ENCODE measurements at places on chromosomes 1 and 21.
A peak's percentile ranks its signal among the peaks of the same experiment; 100 is the strongest.

DNA sequence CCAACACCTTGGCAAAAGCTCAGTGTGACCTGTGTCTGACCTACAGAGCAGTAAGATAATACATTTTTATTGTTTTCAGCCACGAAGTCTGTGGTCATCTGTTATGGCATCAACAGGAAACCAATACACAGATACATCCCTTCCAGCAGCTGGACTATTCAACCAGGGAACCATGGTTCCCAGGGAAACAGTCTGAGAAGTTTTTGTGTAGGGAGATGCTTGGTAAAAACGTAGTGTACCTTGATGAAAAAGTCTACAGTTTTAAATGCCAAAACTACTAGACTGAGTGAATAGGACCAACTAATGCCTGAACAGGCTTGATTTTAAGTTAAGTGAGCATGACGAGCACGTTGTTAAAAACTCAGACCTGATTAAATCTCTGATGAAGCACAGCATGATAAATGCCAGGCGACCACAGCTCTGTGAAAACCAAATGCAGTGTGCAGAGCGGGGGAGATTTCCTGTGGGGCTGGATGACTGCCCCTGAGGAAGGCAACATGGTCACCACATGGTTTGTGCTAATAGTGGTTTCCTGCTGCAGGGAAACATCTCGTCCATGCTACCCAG, 228.9 kb downstream of the TNR start:
- peak; percentile 86 for DNase-seq

DNA sequence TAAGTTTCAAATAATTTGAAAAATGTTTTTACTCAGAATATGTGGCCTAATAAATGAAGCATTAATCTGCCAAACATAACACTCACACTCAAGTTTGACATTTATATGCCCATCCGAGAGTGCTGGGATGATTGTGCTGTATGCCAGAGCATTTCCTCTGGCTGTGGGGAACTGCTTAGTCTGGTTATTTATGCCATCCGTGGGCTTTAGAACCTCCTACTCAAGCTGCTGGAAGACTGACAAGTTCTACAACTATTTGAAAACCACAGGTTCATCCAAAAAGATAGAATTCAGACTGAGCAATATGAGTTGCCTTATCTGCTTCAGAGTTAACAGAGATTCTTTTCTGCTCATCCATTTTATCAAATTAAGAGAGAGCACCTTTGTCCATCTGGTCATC, 25.9 kb downstream of the PCNX2 start:
- peak; percentile 14 for DNase-seq

DNA sequence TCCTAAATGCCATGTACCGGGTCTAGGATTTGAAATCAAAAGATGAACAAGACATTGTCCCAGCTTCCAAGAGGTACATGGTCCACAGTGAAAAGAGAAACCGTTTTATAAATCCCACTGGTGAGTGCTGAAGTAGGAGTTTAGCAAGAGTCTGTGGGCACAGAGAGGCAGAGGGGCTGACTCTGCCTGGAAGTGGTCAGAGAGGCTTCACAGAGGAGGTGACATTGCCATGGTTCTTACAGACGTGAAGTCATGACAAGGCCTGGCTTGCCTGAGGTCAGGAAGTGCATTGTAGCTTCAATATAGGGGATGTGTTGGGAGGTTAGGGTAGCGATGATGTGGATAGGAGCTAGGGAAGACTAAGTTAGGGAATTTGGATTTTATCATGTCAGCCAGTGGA, 28.4 kb downstream of the MAPKAPK2 start:
- DNase-seq, result peak; percentile 84

DNA sequence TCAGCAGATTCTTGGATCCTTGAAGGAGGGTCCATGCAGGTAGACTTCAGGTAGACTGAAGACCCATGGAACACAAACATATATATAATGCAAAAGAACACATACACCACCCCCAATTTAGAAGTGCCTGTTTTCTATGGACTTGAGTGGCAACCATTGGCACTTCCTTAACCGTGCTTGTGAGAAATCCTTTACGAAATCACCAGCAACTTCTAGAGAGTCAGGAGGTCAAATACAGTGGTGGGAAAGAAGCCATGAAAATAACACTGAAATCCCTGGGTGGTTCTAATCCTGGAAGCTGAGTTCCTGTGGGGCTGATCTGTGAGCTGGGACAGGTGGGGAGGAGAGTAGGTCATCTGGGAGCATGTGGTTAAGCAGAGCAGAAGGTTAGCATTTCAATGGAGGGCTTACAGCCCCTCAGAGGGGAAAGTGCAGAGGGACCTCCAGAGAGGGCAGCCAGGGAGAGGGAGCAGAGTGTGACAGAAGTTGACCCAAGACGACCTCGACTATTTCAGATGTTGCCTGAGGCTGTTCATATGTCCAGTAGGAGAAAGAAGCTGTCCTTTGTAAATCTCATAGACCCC, 13.0 kb upstream of the IL10 start:
- peak; percentile 23 for DNase-seq

GRCh38 chr1:12619792-12620487, 1.9 kb upstream of the DHRS3 start:
- peak; percentile 70 for DNase-seq

- no peak for DNase-seq
Observed at GRCh38 chr1:52249831-52250230, 107.9 kb downstream of the ZFYVE9 start.

GRCh38 chr1:8687039-8687438, 130.4 kb downstream of the RERE start:
- DNase-seq, result no peak

DNA sequence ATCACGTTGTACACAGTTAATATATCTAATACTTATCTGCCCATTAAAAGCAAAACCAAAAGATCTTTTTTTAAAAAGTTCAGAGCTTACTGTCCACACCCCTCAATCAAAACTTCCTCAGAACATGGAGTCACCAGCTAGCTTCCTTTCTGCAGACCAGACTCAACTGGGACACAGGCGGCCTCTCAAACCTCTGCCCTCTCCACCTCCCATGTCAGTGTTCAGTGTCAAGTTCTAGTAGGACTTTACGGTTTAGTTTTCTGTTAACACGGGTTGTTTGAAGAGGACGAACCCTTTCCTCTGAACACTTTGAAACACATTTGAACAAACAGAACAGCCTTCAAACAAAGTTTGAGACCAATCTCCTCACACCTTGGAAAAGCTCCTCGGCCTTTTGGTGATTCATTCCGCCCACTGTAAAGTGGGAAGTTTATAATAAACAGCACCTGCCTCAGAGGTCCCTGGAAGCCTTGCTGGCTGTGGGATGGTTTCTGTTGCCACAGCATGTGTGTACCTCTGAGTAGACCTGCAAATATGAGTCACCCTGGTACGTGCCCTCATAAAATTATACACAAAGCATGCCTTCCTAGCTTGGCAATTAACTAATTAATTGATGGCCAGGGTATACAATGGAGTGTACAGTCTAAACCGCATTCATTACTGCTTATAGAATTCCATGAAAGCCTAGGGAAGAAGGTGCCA, 48.4 kb upstream of the SIPA1L2 start:
- no peak for DNase-seq

DNA sequence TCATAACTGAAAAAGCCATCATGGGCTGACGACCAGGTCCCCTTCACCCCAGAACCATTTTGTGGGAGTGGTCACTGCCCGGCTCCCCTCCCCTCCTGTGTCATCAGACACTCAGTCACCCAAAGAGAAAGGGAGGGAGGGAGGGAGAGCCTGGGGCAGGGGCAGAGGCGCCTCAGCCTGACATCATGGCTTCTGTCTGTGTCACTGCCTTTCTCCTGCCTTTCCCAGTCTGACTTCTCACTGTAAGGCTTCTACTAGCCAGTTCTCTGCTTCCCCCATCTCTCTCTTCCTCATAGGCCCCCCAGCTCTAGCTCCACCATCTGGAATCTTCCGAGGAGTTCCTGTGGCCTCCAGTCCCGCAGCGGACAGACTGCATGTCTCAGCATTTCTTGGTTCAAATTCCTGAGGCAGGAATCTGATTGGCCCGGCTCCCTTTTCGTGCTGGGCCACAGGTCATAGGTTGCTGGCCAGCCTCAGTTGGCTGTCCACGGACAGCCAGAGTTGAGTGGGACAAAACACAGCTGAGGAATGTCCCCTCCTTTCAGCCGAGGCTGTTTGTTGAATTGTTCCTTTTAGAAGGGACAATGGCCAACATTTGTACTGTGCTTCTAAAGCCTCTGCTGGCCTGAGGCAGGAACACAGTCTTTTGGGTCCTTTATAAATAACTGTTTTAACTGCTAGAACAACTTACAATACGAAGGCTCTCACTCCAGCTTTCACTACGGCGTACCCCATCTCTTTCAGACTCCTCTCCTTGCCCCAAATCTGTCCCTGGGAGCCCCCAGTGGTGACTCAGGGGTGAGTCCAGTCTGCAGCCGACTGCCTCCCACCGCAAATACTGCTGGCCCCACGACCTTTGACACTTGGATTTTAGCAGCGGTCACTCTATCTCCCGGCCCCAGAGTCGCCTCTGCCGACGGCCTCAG, 18.7 kb upstream of the KANK4 start:
- no peak for DNase-seq

- DNase-seq, result no peak
Observed at GRCh38 chr1:228095161-228095560, 8.0 kb downstream of the C1orf35 start.

DNA sequence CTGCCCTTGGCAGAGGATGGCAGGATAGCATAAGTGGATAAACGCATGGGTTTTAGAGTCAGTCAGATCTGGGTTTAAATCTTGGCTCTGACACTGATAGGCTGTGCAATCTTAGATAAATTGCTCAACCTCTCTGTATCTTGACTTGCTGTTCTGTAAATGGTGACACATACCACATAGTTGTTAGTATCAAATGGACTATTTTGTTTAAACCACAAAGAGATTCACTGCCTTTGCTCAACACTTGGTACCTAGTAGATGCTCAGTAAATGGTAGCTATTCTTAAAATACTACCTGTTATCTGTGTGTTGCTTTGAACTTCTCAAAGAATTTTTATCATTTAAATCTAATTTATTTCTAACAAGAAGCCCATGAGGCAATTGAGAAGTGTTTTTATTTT, 39.5 kb upstream of the A3GALT2 start:
- no peak for DNase-seq

- no peak for DNase-seq
Observed at GRCh38 chr1:20830378-20830777, 43.3 kb upstream of the HP1BP3 start.

- no peak for DNase-seq
Observed at GRCh38 chr1:225209153-225209552, 218.7 kb downstream of the LBR start.

DNA sequence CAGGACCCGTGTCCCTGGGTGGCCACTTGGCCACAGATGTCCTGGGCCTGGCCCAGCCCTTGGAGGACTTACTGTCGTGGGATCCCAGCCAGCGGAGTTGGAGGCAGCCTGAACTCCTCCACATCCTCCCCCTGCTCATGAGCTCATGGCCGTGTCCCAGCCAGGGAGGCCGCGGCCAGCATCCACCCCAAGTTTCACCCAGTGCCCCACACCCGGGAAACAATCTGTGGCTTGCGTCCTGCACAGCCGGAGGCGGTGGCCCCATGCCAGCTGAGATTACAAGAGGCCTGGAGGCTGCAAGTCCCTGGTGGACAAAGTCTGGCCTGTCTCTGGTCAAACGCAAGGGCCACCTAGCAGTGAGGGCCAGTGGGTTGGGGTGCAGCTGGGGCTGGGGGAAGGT, 27.5 kb upstream of the TMEM52 start:
- DNase-seq, result no peak

- no peak for DNase-seq
Observed at GRCh38 chr1:112748396-112748795, 33.3 kb upstream of the PPM1J start.

DNA sequence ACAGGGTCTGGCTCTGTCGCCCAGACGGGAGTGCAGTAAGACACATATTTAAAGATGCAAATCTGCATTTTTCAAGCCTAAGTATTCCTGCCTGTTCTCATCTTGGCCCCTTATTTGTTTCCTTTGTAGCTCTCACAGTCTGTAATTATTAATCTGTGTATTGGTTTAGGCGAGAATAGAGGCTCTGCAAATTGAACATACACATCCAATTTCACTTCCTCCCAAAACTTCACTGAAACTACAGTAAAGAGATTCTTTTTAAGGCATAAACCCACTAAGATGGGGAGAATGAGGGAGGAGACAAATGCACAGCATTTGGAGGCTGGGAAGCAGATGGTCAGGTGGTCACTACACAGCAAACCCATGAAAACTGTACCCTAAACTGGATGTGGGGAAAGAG, 21.0 kb downstream of the HMGN2 start:
- DNase-seq, result peak; percentile 32

- no peak for DNase-seq
Observed at GRCh38 chr1:37660664-37661063, 26.0 kb upstream of the RSPO1 start.

DNA sequence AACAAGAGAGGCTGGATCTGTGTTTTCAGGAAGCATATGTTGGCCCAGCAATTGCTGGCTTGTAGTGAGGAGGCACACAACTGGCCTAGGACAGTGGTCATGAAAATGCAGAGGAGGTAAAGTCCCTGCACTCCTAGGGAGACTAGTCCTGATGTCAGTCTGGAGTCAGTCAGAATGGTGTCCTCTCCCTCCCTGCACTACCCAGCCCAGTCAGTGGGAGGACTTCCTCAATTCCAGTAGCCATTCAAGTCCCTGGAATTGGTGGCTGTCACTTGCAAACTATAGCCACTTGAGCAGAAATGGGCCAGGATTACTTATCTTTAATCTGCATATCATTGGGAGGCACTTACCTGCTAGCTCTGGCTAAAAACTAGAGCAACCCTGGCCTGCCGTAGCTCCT, 18.6 kb downstream of the NDUFS5 start:
- peak; percentile 39 for DNase-seq

DNA sequence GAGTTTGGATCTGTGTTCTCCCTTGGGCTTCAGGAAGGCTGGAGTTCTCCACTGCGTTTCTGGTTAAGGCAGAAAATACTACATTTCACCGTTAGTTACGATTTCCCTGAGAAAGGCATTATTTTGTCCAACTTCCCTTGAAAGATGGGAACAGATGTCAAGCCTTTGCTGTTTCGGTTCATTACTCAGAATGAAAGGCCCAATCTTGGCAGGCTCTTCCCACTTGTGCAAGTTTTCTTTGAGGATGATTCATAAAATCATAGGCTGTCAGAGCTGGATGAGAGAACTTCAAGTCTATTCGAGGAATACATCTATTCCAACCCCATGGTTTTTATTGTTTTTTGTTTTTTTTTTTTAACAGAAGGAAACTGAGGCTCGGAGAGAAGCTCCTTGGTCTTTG, 205.2 kb downstream of the GRIK3 start:
- DNase-seq, result peak; percentile 33

DNA sequence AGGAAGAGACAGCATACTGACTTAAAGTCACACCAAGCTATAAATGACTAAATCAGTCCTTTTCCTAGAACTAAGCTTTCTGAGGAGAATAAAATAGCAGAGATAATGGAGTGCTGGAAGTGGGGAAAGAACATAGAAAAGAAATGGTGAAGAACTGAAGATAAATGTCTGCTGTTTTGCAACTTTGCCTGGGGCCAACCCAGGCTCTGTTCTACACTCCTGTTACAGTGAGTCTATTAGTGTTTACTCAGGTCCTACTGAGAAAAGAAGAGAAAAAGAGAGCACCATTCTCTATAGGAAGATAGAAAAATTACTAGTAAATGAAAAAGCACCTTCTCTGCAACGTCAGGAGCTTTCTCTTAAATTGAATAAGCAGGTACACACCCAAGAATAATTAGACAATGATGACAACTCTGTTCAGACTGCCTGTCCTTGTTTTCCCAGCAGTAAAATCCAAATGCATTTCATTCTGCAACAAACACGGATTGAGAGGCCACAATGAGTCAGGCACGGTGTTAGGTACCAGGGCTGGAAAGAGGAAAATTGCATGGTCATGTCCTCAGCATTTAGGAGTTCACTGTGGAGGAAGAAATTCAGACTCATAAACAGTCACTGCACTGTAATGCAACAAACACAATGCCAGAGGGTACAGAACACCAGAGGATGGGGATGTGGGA, 139.4 kb upstream of the CAMK1G start:
- no peak for DNase-seq
